Stimulated activated CD8-positive, alpha-beta memory T cell treated with anti-CD3 and anti-CD28 coated beads, Interleukin-7, amount 100 ng/mL, for 1 hour (primary cell): ENCODE measurements at places on chromosomes 3 and 15.
A peak's percentile ranks its signal among the peaks of the same experiment; 100 is the strongest.

DNA sequence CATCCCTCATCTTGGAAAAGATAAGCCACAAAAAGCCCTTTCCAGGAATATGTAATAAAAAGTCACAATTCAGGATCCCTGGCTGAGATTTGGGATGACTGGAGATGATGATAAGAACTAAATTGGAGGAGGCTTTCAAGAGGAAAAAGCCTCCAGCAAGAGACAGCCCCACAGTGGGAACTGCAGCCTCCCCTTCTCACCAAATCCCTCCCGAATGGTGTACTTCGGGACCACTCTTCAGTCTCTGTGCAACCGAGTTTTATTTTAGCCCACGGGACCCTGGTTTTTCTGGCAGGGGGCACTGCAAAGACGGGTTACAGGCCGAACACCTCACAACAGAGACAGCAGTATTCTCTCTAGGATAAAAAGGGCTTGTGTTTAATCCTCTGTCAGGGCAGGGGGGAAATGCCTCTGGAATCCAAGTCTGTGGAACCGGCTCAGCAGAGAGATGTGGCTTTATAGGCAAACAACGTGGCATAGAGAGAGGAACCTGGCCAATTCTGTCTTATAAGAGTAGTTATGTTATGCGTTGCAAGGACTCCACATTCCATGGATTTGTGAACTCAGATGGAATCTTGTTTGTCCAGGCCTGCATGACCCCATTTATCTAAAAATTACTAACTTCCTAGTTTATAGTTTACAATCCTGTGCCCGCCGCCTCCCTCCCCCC is 1.2 kb upstream of the LMCD1 start:
- DNase-seq, result no peak

DNA sequence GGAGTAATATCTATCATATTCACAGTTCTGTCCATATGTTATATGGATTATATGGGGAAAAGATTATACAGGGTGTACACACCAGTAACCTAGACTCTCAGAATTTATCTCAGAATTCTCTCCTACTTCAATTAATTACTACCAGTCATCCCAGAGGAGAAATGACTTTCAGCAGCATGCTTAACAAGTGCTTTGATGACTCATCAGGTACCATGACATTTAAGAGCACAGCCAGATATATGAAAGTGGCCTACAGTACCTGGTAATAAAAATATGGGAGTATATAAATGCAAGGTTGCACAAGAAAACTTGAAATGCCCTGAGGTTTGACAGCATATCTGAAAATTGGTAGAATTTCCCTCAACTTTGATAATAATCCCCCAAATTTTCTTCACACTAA is 1273.0 kb downstream of the OTOL1 start:
- DNase-seq, result no peak

DNA sequence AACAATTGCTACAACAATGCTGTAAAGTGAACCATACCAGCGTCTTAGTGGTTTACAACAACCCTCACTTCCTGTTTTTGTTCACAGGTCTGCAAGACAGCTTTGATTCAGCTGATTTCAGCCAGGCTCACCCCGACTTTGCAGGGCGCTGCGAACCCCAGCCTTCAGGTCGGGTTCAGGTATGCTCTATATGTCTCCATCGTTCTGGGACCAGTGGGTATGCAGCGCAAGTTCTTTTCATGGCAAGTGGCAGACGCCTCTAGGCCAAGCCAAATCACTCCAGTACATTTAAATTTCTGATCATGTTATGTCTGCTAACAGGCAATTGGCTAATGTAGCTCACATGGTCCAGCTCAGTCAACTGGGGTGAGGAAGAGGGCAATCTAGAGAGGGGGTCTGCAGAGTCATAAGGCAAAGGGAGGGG is 52.4 kb upstream of the RGMA start:
- no peak for DNase-seq

- peak; percentile 16 for DNase-seq
Observed at GRCh38 chr3:13069495-13069894, 3.7 kb downstream of the IQSEC1 start.

GRCh38 chr15:40889112-40889511 is 5.1 kb upstream of the VPS18 start:
- DNase-seq, result no peak

- DNase-seq, result no peak
Observed at GRCh38 chr3:120436523-120437050, 14.2 kb downstream of the FSTL1 start.

GRCh38 chr15:58139276-58139988 is 1.3 kb downstream of the AQP9 start:
- no peak for DNase-seq

GRCh38 chr3:198065897-198066296 is 105.9 kb downstream of the LMLN start:
- DNase-seq, result no peak

DNA sequence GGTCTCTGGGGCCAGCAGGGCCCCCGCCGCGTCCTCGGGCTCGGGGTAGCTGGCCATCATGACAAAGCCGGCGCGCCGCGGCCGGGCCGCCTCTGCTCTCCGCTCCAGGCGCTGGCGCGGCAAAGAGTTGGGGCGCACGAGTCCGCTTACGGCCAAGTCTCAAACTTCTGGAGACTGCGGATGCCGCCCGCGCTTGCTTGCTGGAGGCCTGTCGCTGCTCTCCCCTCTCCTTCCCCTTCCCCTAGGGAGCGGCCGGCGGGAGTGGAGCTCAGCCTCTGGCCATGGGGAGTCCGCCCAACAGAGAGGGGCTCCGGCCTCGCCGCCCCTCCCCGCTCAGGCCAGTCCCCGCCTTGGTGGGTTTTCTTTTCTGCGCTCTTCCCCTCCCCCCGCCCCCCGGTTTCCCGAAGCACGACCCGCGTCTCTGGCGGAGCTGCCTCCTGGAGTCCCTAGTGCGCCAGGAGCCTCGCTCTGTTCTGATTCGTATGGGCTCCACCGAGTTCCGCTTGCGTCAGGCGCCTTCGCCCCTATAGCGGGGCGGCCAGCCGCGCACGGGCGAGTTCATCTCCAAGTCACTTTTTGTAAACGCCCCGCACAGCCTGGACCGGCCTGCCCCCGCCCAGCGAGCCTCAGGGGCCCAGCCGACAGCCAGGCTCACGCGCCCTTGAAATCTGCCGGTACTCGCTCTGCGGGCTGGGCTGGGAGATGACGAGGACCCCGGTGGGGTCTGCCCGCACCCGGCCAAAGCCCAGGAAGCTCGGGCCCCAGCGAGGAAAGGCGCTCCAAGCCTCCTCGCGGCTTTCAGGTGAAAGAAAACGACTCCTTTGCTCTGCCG is at the start of the genes FOXL2 and FOXL2NB:
FOXL2 (minus strand) TSS at position 475 of the 832 bp plus-strand sequence; CDS start at position 60, 415 bp downstream.
FOXL2NB (plus strand) TSS at position 555 of the 832 bp plus-strand sequence; CDS start at position 703, 148 bp downstream.
- no peak for DNase-seq

- DNase-seq, result no peak
Observed at GRCh38 chr3:161104561-161105551, at the start of gene B3GALNT1. Gene B3GALNT1, minus strand, starts transcription at chr3:161105349. Its CDS starts 18,595 bp downstream, at chr3:161086754.

DNA sequence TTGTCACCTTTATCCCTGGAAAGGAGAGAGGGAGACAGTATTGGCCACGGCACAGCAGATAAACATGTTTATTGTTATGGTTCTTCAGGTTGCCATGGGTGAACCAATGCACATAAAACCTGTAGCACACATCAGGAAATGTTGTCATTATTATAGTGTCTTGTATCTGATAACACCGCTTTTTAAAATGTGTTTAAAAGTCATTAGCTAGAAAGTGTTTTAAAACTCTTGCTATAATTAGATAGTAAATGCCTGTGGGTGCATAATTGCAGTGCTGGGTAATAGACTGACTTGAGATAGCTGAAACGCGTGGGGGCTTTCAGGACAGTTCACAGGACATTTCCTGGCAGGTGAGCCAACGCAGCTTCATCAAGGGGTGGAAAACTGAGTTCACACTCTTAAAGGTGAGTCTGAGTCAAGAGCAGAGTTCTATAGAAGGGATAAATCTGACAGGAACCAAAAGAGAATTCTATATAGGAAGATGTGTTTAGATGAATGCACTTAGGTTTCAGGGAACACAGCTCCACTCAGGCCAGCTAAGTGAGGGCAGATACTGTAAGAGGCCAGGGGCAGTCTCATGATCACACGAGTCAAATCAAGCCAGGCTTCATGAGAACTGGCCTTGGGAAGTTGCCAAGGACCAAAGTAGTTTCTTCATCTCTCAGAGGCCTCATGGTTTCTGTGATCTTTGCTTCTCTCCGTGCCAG is 35.6 kb upstream of the PPP4R2 start:
- DNase-seq, result no peak

DNA sequence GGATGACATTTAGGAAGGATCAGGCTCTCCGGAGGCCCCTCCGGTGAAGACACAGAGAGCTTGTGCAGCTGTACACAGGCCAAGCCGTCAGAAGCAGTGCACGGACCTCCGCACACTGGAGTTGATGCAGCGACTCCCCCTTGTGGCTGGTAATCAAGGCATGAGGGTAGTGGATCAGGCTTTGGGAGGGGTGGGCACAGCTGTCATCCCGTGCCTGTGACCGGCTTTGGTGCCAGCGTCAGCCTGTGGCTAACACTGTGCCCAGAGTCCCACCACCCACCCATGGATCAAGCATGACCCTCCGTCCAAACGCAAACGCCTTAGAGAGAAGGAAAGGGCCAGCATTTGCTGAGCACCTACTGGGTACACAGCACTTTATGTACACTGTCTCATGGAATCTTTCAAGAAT is 8.2 kb upstream of the GRIP2 start:
- DNase-seq, result no peak

- no peak for DNase-seq
Observed at GRCh38 chr15:28868744-28869345, 16.9 kb upstream of the APBA2 start.

DNA sequence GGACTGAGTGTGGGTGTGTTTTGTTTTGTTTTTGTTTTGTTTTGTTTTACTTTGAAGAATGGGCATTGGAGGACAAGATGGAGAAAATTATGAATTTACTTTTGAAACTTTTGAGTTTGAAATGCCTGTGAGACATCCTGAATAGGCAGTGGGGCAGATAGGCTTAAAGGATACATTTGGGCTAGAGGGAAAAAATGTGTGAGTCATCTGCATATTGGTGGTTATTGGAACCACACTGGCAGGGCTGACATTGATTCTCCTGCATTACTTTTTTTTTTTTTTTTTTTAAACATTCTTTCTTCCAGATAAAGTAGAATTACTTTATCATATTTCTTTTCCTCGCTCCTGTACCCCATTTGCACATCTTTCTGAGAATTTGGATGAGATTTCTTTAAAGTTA is 56.1 kb downstream of the CALML4 start:
- no peak for DNase-seq

GRCh38 chr15:37181339-37181738 is 81.0 kb upstream of the MEIS2 start:
- no peak for DNase-seq

DNA sequence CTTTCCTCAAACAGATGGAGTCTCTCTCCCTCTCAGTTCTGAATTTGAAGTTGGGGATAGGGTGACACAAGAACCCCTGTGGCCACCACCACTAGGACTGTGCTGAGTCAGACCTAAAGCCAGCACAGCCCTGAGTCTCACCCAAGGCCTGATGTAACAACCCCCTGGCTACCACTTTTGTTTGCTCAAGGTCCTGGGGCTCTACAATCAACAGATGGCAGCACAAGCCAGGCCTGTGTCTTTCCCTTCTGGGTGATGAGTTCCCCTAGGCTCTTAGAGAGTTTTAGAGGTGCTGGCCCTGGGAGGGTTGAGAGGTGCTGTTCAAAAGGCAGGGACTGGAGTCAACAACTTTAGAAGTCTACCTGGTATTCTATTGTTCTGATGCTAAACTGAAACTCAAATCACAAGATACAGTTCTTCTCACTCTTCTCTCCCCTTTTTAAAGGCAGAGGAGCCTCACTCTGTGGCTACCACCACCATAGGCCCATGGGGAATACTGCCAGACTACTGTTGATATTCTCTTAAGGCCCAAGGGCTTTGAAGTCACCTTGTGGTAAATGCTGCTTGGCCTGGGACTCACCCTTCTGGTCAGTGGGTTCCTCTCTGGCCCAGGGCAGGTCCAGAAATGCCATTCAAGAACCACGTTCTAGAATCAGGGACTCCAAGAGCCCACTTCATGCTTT is 6.5 kb downstream of the OR5K4 start:
- no peak for DNase-seq

DNA sequence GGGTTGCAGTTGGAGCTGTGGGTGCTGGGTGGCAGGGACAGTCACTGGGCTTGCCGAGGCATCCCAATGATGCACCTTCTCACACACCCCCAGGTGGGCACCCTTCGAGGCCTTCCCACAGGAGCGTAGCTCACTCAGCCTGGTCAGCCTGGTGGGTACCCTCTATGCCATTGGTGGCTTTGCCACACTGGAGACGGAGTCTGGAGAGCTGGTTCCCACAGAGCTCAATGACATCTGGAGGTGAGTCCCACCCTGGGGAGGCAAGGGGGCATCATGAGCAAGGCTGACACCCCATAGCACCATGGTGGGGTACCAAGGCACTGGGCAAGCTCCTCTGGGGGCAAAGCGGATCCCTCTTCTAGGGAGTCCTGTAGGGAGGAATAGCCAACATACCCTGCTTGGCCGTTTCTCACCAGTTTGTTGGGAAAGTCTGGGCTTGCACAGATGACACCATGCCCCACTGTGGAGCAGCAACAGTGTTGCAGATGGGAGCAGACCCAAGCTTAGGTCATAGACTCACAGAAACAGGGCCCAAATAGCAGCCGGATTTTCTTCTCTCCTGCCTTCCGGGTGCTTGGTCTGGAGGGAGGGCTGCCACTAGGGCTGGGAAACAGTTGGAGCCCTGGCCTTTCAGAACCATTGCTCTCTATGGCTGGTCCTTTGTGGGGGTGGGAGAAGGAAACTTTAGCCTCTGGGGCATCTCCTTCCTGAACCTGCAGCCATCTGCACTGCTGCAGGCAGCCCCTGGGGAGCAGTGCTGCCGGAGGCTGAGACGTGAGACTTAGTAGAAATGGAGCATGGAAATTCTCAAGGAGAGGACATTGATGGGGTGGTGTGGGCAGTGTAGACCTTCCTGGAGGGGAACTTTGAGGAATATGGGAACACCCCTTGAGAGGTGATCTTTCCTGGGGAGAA is 5.7 kb downstream of the KLHL40 start:
- DNase-seq, result no peak

DNA sequence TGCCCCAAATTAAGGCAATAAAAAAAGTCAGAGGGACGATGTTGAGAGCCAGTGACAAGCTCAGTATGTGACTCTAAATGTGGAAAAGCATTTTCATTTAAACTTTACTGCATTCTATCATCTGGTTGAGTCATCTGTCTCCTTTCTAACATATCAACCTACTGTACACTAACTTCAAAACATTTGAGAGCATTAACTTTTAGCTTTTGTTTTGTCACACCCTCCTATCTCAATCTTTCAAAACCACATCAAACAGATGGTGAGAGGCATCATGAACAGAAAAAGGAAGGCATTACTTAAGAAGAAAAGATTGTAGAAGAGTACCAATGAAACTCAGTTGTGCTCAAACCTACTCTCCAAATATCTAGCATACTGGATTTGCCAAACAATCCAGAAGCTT is 4.8 kb downstream of the LRRC58 start:
- no peak for DNase-seq
